Left renal pelvis (tissue), 4 donors: ENCODE measurements at places on chromosomes 6 and 20. TPM values are rescaled to one million over a fixed set of nuclear protein-coding genes. Genes with fewer than 3 reads are reported as not detected.

Gene ELOVL2
- 10.6 TPM for polyA plus RNA-seq

Gene DHX16
- polyA plus RNA-seq = 51.3 TPM

Gene MAS1
- polyA plus RNA-seq = not detected

Gene CCN6
- polyA plus RNA-seq = 4.6 TPM

Gene SLC16A10
- polyA plus RNA-seq = 1.1 TPM

Gene POU5F1
- polyA plus RNA-seq = 3.8 TPM

Gene SNRPB2
- polyA plus RNA-seq = 107 TPM

Gene GPSM3
- 8.4 TPM for polyA plus RNA-seq

Gene CD93
- 36.7 TPM for polyA plus RNA-seq

Gene RAMACL
- 0.20 TPM for polyA plus RNA-seq

Gene SYNGAP1
- polyA plus RNA-seq = 30.9 TPM

Gene FOXQ1
- 13.0 TPM for polyA plus RNA-seq

Gene GRM4
- 0.61 TPM for polyA plus RNA-seq

Gene VPS16
- polyA plus RNA-seq = 33.8 TPM

Gene FERMT1
- polyA plus RNA-seq = 3.6 TPM

Gene TMC2
- 0.09 TPM for polyA plus RNA-seq

Gene ZNF341
- 4.6 TPM for polyA plus RNA-seq

Gene UST
- polyA plus RNA-seq = 13.8 TPM

Gene GPR31
- polyA plus RNA-seq = not detected

Gene EMILIN3
- polyA plus RNA-seq = 43.3 TPM
